ENCODE measurements at places on chromosomes 5 and 9.

DNA sequence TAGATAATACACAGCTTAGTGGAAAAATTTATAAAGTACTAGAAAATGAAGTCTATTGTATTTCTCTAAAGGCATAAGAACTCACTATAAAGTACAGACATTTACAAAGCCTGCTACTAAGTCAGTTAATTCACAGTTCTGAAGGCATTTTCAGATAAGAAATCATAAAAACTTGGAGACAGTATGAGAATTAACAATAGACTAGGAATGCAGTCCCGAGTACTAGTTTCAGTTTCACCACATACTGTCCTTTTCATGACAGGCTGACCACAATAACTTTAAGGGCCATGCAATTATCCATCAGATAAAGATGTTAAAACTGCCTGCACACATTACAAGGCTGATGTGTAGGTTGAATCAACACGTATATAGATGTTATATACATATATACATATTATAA lies 362.6 kb upstream of the SMC2 start:
- DNase-seq, result peak; percentile 6

DNA sequence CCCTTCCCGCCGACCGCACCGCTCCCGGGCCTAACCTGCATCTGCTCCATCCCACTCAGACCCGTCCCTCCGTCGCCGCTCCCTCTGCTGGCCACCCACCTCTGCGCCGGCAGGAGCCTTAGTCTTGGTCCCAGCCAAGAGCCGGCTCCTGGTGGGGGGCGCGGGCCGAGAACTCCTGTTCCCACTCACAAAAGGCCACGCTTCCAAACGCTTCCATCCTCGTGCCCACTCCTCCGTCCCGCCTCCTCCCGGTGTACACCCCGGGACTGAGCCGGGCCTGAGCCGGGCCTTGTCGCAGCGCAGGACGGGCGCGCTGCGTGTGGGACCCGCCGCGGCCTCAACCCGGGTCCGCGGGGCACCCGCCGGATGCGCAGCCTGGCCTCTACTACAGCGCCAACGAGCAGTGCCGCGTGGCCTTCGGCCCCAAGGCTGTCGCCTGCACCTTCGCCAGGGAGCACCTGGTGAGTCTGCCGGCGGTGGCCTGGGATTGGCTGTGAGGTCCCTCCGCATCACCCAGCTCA lies 7.5 kb downstream of the ADAMTS13 start:
- no peak for DNase-seq

DNA sequence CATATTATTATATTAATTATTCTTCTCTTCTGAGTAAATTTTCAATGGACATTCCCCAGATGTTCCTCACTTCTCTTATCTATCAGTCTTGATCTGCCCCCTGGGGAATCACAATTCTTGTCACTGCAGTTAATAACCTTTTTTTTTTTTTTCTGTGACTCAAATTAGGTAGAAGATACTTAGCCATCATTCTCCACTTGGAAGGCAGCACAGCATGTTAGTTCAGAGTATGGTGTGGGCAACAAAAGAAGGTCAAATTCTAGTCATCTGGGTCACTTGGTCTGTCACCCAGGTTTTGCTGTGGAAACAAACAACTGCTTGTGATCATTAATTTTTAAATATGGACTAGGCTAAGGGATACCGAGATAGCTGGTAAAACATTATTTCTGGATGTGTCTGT lies 8.1 kb upstream of the MOB3B start:
- no peak for DNase-seq

- no peak for DNase-seq
These were observed 246.8 kb downstream of the ARRDC3 start for GRCh38 chr5:91136271-91136670.

DNA sequence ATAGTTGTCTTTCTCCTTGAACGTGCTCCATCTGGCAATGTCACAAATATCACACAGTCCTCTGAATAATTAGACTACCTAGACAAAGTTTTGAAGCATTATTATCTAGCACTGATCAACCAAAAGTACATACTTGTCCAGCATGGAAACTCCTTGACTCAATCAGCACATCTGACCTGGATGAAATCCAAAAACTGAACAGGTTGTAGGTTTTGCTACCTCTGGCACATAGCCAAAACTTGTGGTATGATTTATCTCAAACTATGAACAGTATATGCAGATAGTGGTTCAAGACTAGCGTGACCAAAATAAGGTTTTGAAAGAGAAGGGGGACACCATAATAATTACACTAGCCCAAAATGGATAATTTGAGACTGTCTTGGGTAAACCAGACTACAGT lies 158.1 kb downstream of the ARRDC3 start:
- no peak for DNase-seq
